ENCODE measurements at places on chromosomes 7 and 10.

DNA sequence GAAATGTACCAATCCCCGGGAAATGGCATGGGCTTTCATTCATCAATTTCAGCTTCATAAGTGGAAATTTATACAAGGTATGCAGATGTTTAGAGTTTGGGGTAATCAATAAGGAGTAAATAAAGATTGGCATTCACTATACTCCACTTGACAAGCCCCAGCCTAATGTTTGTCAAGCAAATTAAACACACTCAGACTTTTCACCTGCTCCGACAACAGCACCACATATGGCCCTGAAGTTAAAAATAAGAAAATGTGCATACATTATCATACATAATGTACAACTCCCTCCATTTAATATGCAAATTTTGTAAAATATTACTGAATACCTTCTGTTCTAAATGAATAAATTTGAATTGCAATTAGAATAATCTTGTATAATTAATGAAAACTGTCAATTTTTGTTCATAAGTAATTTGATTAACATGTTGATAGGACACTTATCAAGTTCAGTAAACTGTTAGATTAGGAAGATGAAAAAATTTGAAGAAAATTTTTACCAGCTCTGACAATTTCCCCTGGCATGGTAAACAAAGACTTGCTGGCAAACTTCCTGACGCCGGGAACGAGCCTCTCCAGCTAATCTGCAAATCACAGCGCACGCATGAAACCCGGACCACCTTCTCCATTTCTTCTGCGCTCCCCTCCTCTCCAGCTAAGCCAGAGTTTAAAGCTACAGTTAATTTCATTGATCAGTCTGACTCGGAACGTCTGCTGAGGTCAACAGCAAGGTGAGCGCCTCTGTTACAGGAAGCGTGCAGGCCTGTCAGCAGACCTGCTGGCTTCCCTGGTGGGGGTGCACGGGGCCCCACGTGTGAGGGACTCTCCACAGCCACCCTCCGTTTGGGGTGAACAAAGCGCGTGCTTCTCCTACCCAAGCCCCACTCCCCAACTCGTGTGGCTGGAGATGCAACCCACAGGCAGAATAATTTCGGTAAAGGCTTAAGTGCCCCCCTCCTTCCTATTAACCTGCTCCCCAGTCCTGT, 70.7 kb downstream of the EBF3 start:
- no peak for DNase-seq

GRCh38 chr10:72502581-72502980, 123.3 kb downstream of the MICU1 start:
- no peak for DNase-seq

DNA sequence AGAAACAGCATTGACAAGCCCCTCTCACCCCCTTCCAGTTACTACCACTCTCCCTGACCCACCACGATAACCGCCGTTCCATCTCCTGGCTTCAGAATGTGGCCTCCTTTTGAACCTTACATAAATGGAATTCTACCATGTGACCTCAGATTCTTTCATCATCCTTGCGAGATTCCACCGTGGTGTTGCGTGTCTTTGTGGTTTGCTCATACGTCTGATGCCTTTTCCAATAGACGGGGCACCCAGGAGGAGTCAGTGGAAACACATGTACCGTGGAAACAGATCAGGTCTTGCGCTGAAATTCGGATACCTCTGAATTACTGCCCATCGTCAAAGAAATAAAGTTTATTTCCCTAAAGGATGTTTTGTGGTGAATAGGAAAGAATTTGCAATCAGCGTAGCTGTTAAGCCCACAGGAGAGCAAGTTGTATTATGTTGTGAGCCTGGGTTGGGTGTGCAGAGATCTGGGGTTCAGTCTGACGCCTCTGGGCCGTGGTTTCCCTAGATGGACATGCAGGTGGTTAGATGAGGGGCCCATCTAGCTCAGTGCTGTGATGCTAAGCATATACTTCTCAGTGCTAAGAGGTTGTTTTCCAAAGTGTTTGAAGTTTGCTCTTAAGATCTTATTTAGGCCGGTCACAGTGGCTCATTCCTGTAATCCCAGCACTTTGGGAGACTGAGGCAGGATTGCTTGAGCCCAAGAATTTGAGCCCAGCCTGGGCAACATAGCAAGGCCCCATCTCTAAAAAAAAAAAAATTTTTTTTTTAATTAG, 29.1 kb downstream of the GTF2IRD1 start:
- no peak for DNase-seq

DNA sequence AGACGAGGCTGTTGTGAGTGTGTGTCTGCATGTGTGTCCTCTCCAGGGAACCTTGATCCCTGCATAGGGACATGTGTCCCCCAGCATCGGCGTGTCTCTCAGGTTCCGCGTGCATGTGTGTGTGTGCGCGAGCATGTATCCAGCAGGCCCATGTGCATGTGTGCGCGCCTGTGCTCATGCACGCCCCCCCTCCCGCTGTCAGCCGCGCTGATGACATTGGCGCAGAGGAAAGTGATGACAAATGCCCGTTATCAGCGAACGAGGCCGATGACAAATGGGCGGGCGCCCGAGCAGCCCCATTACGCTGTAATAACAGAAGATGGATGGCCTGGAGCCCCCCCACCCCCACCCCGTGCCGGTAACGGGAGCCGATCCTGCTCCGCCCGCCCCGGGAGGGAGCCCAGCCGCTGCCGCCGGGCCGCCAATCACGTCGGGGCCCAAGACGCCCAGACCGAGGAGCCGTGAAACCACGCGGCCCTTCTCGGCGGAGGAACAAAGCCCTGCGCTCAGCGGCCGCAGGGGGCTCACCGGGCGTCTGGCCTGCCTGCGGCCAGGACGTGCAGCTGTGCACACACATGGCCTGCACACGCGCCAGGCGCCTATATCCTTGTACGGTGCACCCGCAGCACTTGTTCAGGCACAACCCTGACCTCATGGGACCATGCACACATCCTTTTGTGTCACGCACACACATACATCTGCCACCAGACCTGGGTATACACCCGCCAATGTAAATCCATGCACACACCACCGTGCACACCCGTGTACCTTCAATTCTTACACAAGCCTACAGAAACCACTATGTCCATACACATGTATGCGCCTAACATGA, 21.5 kb downstream of the POLL start:
- DNase-seq, result no peak

Data from stimulated activated CD8-positive, alpha-beta memory T cell treated with anti-CD3 and anti-CD28 coated beads, Interleukin-4, amount 100 ng/mL, for 1 hour (primary cell).